Stimulated activated CD8-positive, alpha-beta memory T cell treated with anti-CD3 and anti-CD28 coated beads, Interleukin-7, amount 100 ng/mL, for 24 hours (primary cell): ENCODE measurements at places on chromosomes 6 and 20.

GRCh38 chr20:39800111-39800510 is 838.0 kb downstream of the DHX35 start:
- DNase-seq, result no peak

- no peak for DNase-seq
Observed at GRCh38 chr20:24653306-24653705, 183.9 kb downstream of the SYNDIG1 start.

DNA sequence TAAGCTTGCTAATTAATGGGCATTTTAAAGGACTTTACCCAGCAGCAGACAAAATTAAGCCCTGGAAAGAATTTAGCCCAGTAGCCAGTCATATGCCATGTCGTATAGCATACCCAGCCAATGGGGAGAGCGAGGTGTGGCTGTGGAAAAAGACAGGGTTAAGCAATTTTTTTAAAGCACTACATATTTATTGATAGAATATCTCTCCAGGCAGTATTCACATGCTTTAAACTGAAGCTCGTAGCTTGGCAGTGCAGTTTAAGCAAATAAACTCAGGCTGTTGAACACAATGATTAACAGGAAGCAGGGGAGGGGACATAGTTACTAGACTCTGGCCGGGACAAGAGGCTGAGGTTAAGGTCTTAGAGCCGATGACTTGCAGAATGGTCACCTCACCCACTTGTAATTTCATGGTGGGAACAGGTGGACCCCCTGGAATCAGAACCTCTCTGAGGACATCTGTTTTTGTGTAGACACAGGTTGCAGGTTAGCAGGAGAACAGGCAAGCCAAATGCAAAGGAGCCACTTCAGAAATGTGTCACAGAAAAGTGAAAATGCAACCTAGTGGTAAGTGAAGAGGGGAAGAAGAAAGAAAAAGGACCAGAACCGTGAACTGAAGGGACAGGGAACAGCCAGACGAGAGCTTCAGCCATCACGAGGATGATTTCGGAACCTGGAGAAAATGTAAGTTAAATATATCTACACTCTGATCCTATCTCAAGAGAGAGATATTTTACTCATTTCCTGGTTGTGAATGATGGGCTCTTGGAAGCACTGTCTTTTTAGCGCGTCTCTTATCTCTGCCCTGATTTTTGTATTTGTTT is 7.2 kb downstream of the GCNT2 start:
- no peak for DNase-seq

- no peak for DNase-seq
Observed at GRCh38 chr6:69880601-69881000, 14.2 kb downstream of the COL19A1 start.

DNA sequence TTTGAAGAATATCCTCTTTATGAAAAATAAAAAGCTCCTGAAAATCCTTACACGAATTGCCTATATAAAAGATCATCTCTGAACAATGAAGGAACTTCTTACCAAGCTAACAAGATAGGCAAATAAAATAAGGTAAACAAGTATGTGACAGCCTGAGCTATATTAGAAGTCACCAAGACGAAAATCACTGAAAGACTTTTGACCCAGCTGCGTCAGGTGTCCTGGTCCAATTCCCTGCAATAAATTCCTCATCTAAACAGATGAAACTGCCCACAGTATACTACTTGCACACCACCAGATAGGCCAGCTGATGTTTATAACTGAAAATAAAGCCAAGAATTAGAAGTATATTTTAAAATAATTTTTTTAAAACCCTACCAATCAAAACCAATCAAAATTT is 67.4 kb upstream of the RUNX2 start:
- no peak for DNase-seq

GRCh38 chr20:63055575-63056235 is 48.9 kb upstream of the BHLHE23 start:
- DNase-seq, result no peak

GRCh38 chr6:144211160-144211559 is 60.8 kb downstream of the STX11 start:
- no peak for DNase-seq

DNA sequence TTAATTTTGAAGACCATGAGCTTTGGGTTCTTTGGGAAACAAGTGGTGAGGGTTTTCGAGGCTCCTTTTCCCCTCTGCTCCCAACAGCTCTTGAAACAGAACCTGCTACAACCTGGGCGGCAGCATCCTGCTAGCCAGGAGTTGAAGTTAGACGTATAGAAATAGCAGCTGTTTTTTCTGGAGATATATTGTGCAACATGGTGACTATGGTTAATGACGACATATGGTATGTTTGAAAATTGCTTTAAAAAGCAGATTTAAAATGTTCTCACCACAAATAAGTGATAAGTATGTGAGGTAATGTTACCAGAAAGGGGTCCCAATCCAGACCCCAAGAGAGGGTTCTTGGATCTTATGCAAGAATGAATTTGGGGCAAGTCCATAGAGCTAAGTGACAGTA is 138.9 kb downstream of the PDE7B start:
- no peak for DNase-seq

DNA sequence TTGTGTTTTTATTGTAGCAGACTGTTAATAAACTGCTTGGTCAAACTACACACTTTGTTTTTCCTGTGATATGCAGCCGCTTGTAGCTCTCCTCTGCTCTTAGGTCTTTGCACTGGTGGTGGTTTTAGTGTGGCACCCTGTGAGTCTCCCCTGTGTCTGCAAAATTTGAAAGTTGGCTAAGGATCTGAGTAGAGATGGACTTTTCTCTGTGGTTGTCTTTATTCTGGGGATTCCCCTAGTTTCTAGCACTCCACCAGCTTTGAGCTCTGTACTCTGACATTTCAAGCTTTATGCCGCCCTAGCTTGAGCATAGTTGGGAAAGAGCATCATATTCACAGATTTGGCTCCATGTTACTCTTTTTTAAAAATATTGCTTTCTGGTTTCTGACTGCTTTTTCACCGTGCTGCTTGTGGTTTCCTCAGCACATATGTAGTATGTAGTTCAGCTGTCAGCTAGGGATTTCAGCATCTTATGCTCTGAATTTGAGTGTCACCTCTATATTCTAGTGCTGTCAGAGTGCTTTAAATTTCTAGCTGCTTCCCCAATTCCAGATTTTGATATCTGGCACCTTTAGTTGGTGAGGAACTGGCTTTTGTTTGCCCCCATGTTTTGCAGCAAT is 25.4 kb downstream of the CDYL start:
- DNase-seq, result no peak

- no peak for DNase-seq
Observed at GRCh38 chr6:100806296-100806695, 74.8 kb downstream of the ASCC3 start.

DNA sequence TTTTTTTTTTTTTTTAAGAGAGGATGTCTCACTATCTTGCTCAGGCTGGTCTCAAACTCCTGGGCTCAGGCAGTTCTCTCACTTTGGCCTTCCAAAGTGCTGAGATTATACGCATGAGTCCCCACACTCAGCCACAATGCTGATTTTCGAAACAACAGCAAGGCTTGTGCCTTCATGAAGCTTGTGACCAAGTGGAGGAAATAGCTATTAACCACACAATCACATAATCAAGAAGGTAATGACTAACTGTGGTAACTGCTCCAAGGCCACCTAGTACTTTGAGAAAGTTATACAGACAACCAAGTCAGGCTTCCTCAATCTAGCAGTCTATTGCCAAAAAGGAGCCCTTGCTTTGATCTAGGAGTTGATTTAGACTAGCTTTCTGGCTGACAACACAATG is 46.3 kb downstream of the SOD2 start:
- DNase-seq, result no peak

DNA sequence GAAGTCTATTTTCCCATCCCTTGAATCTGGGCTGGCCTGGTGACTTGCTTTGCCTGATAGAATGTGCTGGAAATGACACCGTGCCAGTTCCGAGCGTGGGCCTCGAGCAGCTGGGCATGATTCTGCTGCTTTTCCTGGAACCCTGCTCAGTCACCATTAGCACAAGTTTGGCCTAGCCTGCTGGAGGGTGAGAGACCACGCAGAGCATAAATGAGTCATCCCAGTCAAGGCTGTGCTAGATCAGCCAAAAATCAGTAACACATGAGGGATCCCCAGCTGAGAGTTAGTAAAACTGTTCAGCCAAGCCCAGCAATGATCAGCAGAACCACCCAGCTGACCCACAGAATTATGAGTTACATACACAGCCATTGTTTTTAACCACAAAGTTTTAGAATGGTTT is 74.8 kb upstream of the TOP1 start:
- DNase-seq, result no peak

DNA sequence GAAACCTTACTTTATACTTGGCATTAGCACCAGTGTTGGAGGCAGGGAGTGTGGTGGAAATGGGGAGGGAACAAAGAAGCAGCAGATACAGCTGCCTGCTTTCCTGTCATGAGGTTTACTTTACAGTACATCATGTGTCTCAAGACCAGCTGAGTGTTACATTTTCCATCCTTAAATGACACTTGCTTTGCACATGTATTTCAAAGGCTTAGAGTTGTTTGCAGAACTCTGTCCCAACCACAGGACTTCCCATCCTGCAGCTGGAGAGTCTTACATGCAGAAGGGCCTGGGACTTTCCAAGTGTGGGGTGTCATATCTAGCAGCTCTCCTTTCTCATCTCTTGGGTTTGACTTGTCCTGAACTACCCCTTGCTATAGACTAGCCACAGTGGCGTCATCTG is 395.9 kb downstream of the DHX35 start:
- no peak for DNase-seq

- no peak for DNase-seq
Observed at GRCh38 chr20:34618676-34619075, 58.2 kb downstream of the PIGU start.

DNA sequence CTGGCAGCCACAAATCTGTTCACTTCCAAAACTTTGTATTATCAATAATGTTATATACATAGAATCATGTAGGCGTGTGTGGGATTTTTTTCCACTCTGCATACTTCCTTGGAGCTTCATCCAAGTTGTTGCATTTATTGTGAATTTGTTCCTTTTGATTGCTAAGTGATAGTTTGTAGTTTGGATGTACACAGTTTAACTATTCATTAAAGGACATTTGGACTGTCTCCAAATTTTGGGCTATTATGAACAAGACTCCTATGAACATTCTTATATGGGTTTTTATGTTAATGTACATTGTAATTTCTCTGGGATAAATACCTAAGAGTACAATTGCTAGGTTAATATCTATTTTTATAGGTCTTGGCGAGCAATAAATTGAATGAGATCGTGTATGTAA is 36.2 kb upstream of the GCNT2 start:
- DNase-seq, result no peak

DNA sequence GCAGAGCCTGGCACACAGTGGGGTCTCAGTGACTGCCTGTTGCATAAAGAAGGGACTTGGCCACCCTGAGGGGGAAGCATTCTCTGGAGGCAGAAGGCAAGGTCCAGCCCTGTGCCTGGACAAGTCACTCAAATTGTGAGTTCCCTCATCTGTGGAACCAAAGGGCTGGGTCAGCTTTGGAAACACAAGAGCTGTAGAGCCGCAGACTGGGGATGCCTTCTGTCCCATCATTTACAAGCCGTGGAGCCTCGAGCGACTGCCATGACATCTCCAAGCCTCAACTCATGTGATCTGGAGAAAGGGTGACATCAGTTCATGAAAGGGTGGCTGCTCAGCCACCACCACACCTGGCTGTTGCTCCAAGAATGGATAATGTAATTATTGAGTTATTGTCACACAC is 20.4 kb upstream of the SIRPD start:
- no peak for DNase-seq

GRCh38 chr6:161745128-161745527 is 471.3 kb upstream of the AGPAT4 start:
- no peak for DNase-seq

DNA sequence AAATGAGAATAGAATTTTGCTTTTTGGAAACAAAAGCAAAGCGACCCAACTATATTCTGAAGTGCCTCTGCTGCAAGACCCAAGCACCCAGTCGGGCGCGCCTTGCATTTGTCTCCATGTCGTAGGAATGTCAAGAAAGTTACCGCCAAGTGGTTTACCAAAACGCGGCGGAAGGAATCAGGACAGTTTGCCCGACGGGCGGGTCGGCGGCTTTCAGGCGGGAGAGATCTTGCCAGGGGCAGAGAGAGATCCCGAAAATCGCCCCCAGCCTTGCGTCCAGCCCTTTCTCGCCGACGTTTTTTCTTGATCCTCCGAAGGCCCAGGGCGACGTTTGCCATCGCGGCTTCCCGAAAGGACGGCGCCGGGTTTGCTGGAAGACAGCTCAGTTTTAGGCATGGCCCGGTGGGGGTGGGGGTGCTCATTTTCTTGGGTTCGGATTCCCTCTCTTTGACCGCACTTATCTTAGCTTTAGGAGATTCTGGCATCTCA is 4.0 kb upstream of the LIN28B start:
- DNase-seq, result no peak

- DNase-seq, result no peak
Observed at GRCh38 chr6:37324131-37325033, 29.4 kb upstream of the RNF8 start.

DNA sequence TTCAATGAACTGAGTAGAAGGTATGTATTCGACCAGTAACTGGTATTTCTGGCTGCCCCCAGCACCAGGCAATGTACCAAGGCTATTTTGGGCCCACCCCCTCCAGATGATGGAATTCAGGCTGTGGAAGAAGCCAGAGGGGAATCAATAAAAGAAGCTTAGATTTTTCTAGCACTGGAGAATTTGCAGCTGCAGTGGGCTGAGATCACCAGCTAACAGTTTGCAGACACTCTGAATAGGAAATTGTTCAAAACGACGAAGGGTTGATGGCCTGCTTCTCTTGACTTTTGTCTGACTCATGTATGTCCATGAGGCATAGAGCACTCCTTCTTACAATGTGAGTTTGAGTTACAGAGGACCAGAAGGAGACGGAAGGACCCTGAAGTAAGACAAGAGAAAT is 32.4 kb upstream of the FBXO9 start:
- DNase-seq, result no peak

GRCh38 chr6:67544851-67545452 is 1090.1 kb upstream of the ADGRB3 start:
- no peak for DNase-seq

GRCh38 chr6:19690325-19691075 is 146.7 kb upstream of the ID4 start:
- no peak for DNase-seq

GRCh38 chr6:147081076-147081609 is 123.1 kb upstream of the STXBP5 start:
- DNase-seq, result no peak

- no peak for DNase-seq
Observed at GRCh38 chr6:136323431-136324112, 33.9 kb upstream of the BCLAF1 start.

- DNase-seq, result no peak
Observed at GRCh38 chr20:19648024-19648423, 110.0 kb upstream of the RIN2 start.

- DNase-seq, result no peak
Observed at GRCh38 chr20:35306931-35307517, 14.8 kb upstream of the FAM83C start.
